Left renal pelvis (tissue), 4 donors: ENCODE measurements at places on chromosomes 5 and 9.
A peak's percentile ranks its signal among the peaks of the same experiment; 100 is the strongest.

GRCh38 chr5:117463881-117464570 lies 889.4 kb upstream of the SEMA6A start:
- no peak for DNase-seq

DNA sequence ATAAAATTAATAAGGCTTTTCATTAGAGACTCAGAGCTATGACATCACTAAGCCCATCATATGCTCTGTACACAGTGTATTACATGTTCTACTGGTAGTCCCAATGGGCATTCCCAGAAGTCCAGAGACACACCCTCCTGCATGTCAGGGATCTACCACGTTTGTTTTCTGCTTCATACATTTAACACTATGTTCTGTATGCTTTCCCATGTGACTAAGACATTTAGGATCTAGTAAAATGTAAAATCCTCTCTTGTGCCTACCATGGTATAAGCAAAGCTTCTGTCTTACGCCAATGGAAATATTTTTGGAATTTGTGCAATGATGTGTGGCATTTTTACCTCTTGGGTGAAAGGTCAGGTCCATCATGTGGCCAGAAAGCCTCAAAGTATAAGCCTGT lies 192.4 kb downstream of the ADAMTSL1 start:
- no peak for DNase-seq

DNA sequence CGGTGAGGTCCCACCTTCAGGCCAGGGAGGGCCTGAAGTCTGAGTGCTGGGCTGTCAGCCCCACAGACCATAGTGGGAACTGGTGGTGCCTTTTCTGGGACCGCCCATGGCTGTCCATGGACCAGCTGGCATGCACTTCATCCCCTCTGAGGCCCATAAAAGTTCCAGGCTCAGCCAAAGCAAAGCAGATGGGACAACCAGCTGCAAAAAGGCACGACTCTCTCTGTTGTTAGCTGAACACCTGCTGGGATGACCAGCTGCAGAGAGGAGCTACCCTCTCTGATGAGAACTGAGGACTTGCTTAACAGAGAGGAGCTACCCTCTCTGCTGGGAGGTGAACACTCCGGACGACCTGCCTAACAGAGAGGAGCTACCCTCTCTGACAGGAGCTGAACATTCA lies 844.3 kb upstream of the DMAC1 start:
- no peak for DNase-seq

DNA sequence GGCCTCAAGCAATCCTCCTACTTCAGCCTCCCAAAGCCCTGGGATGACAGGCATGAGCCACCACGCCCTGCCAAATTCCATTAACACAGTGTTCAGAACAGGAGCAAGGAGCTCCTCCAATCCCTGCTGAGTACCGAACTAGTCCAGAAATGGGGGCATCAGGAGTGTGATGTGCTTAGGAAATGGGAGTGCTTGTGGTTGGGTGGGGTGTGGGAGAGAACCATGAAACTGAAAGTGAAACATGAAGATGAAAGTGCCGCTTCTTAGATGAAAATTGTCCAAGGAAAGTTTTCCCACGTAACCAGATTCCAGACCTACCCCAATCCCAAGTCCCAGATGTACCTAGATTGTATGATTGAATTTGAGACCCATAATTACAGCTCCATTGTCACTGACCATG lies 16.7 kb upstream of the ZNF131 start:
- DNase-seq = no peak

DNA sequence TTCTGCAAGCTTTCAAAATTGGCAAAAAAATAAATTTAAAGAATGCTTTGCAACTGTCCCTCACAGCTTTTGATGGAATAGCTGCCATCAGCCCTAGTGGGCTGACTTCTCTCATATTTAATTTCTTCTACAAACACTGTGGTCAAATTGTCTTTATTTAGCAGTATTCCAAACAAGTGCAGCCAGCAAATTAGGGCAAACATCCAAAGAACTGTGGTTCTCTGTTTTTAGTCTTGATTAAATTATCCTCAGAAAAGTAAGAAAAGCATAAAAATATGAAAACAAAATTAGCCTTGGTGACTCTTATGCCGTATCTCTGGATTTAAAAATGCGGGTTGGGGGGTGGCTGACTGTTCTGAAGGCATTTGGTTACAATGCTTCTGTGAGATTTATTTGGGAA lies 95.8 kb upstream of the RETREG1 start:
- no peak for DNase-seq

- DNase-seq = no peak
These were observed 497.0 kb upstream of the TNC start for GRCh38 chr9:115615000-115615401.

GRCh38 chr9:72579880-72580550 lies 58.6 kb downstream of the TMC1 start:
- no peak for DNase-seq

GRCh38 chr5:172640822-172641358 lies at the start of gene NEURL1B:
NEURL1B (plus strand) TSS chr5:172641263; CDS start chr5:172641407, 144 bp downstream.
- DNase-seq = peak; percentile 72

GRCh38 chr5:122943050-122943698 lies 93.4 kb downstream of the PPIC start:
- no peak for DNase-seq

GRCh38 chr5:107253246-107253645 lies 417.5 kb downstream of the EFNA5 start:
- DNase-seq = peak; percentile 38
